ENCODE measurements at places on chromosomes 11 and 22.

DNA sequence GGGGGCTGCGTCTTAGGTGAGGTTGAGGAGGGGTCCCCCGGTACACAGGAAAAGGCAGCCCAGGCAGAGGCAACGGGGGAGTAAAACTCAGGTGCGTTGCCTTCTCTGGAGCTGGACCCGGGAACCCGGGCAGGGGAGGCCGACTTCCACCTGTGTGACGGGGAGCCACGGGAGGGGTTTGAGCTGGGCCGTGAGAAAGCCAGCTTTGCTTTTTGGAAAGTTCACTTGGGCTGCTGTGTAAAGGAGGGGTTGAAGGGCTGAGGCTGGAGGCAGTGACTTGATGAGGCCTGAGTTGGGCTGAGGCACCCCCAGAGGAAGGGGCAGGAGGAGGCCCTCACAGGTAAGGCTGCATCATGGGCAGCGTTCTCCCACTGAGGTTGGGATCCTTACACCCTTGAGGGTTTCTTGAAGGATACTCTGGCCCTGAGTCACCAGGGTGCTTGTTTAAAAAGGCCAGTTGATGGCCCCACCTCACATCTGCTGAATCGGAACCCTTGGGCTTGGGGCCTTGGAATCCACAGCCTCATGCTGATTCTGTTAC lies 47.2 kb downstream of the CHRDL2 start:
- no peak for DNase-seq

- DNase-seq = no peak
Observed at GRCh38 chr11:69686452-69686851, 11.3 kb upstream of the LTO1 start.

DNA sequence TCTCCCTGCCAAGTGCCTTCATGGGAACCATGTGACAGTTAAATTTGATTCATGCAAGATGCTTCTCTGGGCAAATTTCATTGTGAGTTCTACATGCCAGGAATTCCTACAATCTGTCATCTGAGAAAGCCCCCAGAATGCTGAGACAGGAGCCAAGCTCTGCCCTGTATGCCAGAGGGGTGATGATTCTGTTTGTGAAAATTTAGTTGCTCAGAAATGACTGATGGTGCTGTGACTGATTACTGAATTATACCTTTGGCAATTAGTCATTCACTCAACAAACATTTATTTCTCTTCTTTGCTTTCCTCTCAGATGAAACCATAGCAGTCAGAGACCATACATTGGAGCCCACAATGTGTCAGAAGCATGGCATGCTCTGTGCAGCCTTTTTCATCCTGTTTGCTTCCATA lies 69.0 kb upstream of the ZBED5 start:
- no peak for DNase-seq

DNA sequence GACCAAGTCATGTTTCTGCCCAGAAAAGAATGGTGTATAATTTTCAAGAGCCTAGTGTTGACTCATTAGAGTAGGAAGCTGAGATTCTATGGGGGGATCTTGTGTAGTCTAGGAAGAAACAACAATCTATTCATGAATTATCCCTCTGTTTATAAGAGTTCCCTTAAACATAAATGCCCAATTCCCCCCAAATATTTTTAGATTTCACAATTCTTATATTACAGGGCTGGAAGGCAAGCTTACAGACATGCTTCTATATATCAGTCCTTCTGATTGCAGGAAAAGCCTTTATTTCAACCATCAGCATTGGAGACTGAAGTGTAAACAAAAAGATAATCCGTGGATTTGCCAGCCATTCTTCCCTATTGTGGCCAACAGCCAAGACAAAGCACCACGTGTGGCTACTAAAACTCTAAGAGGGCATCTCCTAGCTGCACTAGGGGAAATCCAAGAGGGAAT lies 71.4 kb downstream of the NAT10 start:
- DNase-seq = no peak

DNA sequence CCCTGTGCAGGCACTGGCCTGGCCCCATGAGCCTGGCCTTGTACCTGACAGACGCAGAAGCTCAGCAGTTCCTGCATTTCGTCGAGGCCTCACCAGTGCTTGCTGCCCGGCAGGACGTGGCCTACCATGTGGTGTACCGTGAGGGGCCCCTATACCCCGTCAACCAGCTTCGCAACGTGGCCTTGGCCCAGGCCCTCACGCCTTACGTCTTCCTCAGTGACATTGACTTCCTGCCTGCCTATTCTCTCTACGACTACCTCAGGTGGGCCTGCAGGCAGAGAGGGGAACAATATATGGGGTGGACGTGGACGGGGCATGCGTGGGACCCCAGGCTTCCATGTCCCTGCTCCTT lies 4.9 kb downstream of the LARGE2 start:
- no peak for DNase-seq

DNA sequence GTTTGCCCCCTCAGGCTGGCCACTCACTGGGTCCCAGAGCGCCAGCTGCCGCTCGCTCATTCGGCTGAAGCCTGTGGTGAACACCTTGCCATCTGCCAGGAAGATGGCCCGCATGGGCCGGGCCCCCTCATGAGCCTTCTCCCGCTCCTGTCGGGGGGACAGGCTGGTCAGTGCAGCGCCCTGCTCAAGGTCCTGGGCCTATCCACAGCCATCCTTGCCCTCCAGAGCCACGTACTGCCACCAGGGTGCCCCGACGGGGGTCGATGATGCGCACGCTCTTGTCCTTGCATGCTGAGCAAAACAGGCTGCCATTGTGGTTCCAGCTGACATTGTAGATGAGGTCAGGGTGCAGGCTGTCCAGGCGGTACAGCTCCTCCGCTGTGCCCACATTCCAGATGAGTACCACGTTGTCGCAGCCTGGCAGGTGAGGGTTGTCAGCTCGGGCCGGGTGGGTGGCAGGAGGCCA lies 2.1 kb downstream of the CORO1B start:
- DNase-seq = no peak

GRCh38 chr11:59154610-59155009 lies 12.0 kb downstream of the FAM111A start:
- no peak for DNase-seq

GRCh38 chr11:10506008-10506370 lies 35.0 kb downstream of the RNF141 start:
- DNase-seq = no peak

DNA sequence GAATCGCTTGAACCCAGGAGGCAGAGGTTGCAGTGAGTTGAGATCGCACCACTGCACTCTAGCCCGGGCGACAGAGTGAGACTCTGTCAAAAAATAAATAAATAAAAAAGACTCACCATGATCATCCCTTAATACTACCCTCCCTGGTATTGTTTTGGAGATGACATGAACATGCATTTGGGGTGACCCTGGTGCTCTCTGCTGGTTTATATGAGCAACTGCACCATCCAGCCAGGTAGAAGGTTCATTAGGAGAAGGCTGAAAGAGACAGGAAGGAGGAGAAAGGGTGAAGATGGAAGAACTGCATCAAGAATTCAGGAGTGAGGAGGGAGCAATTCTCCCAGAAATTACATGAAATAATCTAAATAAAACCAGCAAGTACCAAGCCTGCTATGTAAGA lies 37.8 kb downstream of the SLC5A1 start:
- DNase-seq = no peak

- no peak for DNase-seq
Observed at GRCh38 chr11:110858547-110858921, 146.3 kb upstream of the ARHGAP20 start.

- DNase-seq = no peak
Observed at GRCh38 chr11:1111545-1112212, 37.0 kb downstream of the MUC2 start.

- DNase-seq = no peak
Observed at GRCh38 chr11:47448566-47449427, at the start of gene RAPSN. TSS of gene RAPSN (minus strand) at chr11:47449136. CDS start at chr11:47448964, 172 bp downstream.

GRCh38 chr22:45893516-45893915 lies 83.4 kb downstream of the WNT7B start:
- DNase-seq = no peak

GRCh38 chr22:19988965-19989724 lies 27.5 kb downstream of the ARVCF start:
- no peak for DNase-seq
